ENCODE measurements at places on chromosomes 7 and 10. TPM values are rescaled to one million over a fixed set of nuclear protein-coding genes. Genes with fewer than 3 reads are reported as not detected.
A peak's percentile ranks its signal among the peaks of the same experiment; 100 is the strongest.

WEE2 gene
- total RNA-seq = not detected

STOX1 gene
- 0.50 TPM for total RNA-seq

STEAP1B gene
- 0.30 TPM for total RNA-seq

CHAT gene
- not detected for total RNA-seq

DNA sequence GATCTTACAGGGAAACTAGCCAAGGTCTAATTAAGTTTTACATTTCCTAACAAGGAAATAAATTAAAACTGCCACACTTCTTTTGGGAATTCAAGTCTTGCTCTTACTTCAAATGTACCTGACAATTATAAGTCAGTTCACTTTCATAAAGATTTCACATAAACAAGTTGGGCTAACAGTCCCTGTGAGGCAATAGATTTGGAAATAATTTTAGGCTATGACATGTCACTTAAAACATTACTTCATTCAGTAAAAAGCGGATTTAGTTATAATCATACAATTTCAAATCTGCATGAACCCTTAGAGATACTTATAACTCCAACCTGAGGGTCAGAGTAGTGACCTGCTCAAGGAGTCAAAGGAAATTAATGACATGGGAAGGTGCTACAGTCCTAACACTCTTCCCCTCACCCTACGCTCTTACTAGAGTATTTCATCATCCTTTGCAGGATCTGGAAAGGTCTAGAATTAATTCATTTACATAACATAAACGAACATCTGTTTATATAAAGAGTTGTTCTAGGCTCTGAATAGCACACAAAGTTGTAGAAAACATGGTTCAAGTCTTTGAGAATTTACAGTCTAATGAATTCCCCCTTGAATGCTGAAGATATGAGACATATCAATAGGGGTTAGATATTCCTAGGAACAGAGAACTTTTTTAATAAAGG, 32.3 kb upstream of the DNAJB12 start:
- no peak for DNase-seq

- no peak for DNase-seq
Measured at GRCh38 chr7:111953611-111954010, 252.6 kb downstream of the DOCK4 start.

GRCh38 chr7:100545360-100546128, 6.5 kb downstream of the AGFG2 start:
- peak; percentile 59 for DNase-seq

DNA sequence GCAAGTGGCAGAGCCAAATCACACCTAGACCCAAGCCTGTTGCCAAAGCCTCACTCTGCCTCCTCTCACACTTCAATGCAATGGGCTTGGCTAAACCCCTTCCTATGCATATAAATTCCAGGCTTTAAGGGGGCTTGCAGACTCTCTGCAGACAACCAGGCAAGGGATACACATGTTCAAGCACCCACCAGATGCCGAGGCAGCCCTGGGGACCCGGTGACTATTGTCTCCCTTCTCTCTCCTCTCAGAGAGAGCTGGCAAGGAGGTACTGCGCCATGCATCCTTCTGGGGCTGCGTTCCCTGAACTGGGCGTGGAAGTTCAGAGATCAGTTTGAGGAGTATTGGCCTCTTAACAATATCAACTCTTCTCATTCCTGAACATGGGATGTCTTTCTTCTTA, 131.2 kb downstream of the ARHGAP22 start:
- no peak for DNase-seq
